ENCODE measurements at places on chromosomes 7 and 10. TPM values are rescaled to one million over a fixed set of nuclear protein-coding genes. Genes with fewer than 3 reads are reported as not detected.
A peak's percentile ranks its signal among the peaks of the same experiment; 100 is the strongest.

Gene FGFR2
- polyA plus RNA-seq: not detected

Gene PRXL2A
- 11.8 TPM for polyA plus RNA-seq

Gene EBLN1
- not detected for polyA plus RNA-seq

DNA sequence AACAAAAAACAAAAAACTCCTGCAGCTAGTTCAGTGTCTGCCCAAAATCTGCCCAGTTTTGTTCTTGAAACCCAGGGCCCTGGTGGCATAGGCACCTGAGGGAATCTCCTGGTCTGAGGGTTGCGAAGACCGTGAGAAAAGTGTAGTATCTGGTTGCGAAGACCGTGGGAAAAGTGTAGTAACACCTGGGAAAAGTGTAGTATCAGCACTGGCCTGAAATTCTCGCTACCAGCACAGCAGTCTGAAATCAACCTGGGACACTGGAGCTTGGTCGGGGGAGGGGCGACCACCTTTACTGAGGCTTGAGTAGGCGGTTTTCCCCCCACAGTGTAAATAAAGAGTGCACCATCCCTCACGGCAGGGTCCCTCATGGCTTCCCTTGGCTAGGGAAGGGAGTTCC is 82.5 kb upstream of the SP4 start:
- no peaks in the 10 kb centered on the region for H3K27me3 ChIP-seq
- no peaks in the 10 kb centered on the region for H3K36me3 ChIP-seq
- DNase-seq: peak; percentile 87

GRCh38 chr7:75694638-75695399 is 43.9 kb downstream of the HIP1 start:
- H3K4me1 ChIP-seq: peaks cover 2% of the 10 kb centered on the region
- no peak overlapping the region for H3K27ac ChIP-seq
- H3K36me3 ChIP-seq: no peaks in the 10 kb centered on the region
- H3K4me3 ChIP-seq: no peak overlapping the region

GRCh38 chr10:22243321-22243720 is 25.5 kb upstream of the EBLN1 start:
- no peak for DNase-seq
- H3K27me3 ChIP-seq: no peaks in the 10 kb centered on the region
- no peaks in the 10 kb centered on the region for H3K36me3 ChIP-seq
- no peak overlapping the region for H3K4me3 ChIP-seq
- no peaks in the 10 kb centered on the region for H3K4me1 ChIP-seq

DNA sequence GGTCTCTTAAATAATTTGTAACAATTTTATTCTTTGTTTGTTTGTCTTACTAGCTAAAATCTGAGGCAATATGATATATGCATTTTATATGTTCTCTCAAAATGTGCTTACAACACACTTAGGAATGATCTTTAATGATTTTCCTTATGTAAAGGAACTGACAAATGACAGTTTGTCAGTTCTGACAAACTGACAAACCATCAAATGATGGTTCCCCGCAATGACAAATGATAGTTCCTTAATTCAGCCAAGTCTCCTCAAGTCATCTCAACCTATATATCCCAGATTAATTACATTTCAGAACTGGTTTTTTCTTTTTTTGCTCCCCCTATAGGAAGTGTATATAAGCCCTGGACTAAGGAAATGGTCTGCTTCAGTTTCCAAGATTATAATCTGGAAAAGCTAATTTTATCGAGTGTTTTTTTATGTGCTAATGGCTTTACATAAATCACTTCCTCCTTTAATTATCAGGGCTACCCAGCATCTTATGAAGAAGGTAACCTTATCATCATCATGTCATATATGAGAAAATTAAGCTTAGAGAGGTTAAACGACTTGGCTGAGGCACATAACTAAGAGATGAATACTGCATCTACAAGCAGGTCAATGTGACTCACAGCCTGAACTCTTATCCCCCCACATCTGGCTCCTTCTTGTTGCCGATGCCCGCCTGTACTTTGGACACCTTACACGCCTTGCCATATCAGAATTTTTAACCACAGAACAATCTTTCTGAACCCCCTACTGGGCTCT is 75.1 kb downstream of the RELN start:
- no peaks in the 10 kb centered on the region for H3K4me1 ChIP-seq
- no peak for DNase-seq
- no peak overlapping the region for H3K4me3 ChIP-seq
- H3K27me3 ChIP-seq: no peaks in the 10 kb centered on the region
- H3K27ac ChIP-seq: no peak overlapping the region
- H3K36me3 ChIP-seq: no peaks in the 10 kb centered on the region

GRCh38 chr10:126059076-126059826 is 162.9 kb downstream of the FANK1 start:
- DNase-seq: no peak
- H3K4me3 ChIP-seq: no peak overlapping the region
- no peaks in the 10 kb centered on the region for H3K27me3 ChIP-seq
- no peaks in the 10 kb centered on the region for H3K4me1 ChIP-seq
- H3K36me3 ChIP-seq: no peaks in the 10 kb centered on the region
- no peak overlapping the region for H3K27ac ChIP-seq

GRCh38 chr7:54839575-54840213 is 80.7 kb upstream of the SEC61G start:
- no peaks in the 10 kb centered on the region for H3K27me3 ChIP-seq
- H3K4me1 ChIP-seq: no peaks in the 10 kb centered on the region
- H3K4me3 ChIP-seq: no peak overlapping the region

GRCh38 chr7:116672596-116673456 is 830 bp downstream of the MET start:
- H3K27me3 ChIP-seq: peaks cover 12% of the 10 kb centered on the region
- H3K4me1 ChIP-seq: 0 out of 2 replicates have a peak, but pooled peaks cover 3% of the 10 kb centered on the region
- H3K4me3 ChIP-seq: no peak overlapping the region
- no peaks in the 10 kb centered on the region for H3K36me3 ChIP-seq
- no peak overlapping the region for H3K27ac ChIP-seq

- H3K4me1 ChIP-seq: peaks cover 14% of the 10 kb centered on the region
- H3K27me3 ChIP-seq: no peaks in the 10 kb centered on the region
- H3K4me3 ChIP-seq: no peak overlapping the region
Measured at GRCh38 chr7:44094883-44095592, 9.1 kb upstream of the AEBP1 start.

GRCh38 chr10:113162960-113163359 is 212.9 kb downstream of the TCF7L2 start:
- H3K36me3 ChIP-seq: no peaks in the 10 kb centered on the region
- DNase-seq: no peak
- no peak overlapping the region for H3K27ac ChIP-seq
- no peaks in the 10 kb centered on the region for H3K4me1 ChIP-seq
- no peaks in the 10 kb centered on the region for H3K27me3 ChIP-seq

DNA sequence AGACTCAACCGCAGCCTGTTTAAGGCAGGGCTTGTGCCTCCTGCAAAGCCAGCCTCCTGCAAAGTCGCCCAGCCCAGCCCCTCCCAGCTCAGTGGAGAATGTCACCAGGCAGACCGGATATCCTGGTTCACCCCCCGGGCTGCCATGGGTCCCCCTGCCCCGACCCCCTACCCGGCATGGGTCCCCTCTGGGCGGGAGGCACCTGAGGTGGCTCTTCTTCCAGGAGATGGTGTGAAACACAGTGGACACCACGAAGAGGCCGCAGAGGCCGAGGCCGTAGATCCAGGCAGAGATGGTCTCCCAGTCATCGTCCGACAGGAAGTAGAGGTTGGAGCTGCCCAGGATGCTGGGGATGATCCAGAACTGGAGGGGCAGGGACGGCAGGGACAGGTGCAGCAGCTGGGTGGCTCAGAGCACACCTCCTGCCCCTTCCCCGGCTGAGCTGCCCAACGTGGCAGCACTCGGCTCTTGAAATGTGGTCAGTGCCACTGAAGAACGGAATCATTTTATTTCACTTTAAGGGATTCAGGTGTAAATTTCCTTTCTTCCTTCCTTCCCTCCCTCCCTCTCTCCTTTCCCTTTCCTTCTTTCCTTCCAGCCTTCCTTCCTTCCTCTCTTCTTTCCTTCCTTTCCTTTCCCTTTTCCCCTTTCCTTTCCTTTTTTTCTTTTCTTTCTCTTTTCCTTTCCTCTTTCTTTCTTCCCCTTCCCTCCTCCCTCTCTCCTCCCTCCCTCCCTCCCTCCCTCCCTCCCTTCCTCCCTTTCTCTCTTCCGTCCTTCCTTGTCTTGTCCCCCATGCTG is 36.7 kb upstream of the RADIL start:
- no peaks in the 10 kb centered on the region for H3K4me1 ChIP-seq
- H3K4me3 ChIP-seq: no peak overlapping the region
- no peak overlapping the region for H3K27ac ChIP-seq
- H3K27me3 ChIP-seq: no peaks in the 10 kb centered on the region
- H3K36me3 ChIP-seq: no peaks in the 10 kb centered on the region

DNA sequence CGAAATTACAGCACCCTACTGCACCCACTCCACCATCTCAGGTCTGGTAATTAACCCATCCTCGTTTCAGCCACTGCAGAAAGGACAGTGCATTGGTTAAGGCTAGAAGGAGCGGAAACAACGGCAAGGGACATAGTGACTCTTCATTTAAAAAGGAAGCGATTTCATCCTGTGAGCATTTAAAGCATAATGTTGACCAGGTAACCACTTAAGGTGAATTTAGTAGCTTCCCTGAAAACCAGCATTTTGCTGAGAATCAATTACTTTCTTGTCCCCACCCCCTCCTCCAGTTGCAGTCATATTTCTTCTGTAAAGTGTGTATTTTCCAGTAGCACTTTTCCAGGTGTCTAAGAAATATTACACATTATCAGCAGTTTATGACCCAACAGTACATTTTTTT is 821 bp upstream of the JAZF1 start:
- H3K4me3 ChIP-seq: no peak overlapping the region
- no peaks in the 10 kb centered on the region for H3K36me3 ChIP-seq
- no peak for DNase-seq

GRCh38 chr10:111290649-111291048 is 213.8 kb downstream of the ADRA2A start:
- no peak overlapping the region for H3K27ac ChIP-seq
- H3K4me3 ChIP-seq: no peak overlapping the region
- H3K4me1 ChIP-seq: no peaks in the 10 kb centered on the region

DNA sequence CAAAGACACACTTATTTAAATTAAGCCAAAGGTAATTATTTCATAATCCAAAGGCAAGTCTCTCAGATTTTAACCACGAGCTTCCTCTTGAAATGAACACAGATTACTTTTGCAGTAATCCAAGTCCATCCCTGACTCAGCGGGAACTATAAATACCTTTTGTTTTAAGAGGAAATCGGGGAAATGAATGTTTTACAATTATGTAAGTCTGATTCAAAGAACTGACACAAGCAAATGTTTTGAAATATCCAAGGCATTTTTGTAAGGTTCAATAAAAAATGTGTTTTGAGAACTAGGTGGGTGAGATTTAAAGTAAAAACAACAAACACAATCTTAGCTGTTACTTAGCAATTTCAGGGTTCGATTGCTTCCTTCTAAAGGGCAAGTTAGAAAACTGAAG is 179.8 kb upstream of the ASAH2 start:
- H3K36me3 ChIP-seq: no peaks in the 10 kb centered on the region
- DNase-seq: no peak
- H3K4me3 ChIP-seq: 0 out of 2 replicates have a peak overlapping the region, but pooled peaks have one; percentile 45
- H3K4me1 ChIP-seq: peaks cover 30% of the 10 kb centered on the region

GRCh38 chr7:104252409-104253134 is 44.8 kb upstream of the ORC5 start:
- no peak overlapping the region for H3K4me3 ChIP-seq
- H3K27ac ChIP-seq: no peak overlapping the region
- no peaks in the 10 kb centered on the region for H3K36me3 ChIP-seq
- no peak for DNase-seq

DNA sequence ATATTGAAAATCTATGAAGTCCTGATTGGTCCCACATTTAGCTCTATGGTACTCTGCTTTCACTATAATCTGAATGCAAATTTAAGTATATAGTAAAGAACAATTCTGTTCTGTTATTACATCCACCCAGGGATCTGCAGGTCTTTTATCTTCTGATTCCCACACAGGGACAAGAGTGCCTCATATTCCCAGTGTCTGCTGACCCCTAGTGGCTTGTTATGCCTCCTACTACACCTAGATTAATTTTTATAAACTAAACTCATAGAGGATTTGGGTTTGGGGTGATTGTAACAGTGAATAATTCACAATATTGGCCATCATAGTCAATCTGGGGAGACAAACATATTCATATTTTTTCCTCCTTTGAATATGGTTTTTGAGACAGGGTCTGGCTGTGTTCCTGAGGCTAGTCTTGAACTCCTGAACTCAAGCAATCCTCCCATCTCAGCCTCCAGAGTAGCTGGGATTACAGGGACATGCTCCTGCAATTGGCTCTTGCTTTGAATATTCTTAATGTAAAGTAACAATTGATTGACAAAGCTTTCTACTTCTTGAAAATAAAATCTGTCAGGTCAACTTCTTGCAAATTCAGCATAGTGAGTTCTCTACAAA is 282.1 kb downstream of the KCND2 start:
- no peaks in the 10 kb centered on the region for H3K36me3 ChIP-seq
- no peaks in the 10 kb centered on the region for H3K27me3 ChIP-seq
- DNase-seq: peak; percentile 45
- peaks cover 14% of the 10 kb centered on the region for H3K4me1 ChIP-seq
- no peak overlapping the region for H3K4me3 ChIP-seq
- no peak overlapping the region for H3K27ac ChIP-seq

DNA sequence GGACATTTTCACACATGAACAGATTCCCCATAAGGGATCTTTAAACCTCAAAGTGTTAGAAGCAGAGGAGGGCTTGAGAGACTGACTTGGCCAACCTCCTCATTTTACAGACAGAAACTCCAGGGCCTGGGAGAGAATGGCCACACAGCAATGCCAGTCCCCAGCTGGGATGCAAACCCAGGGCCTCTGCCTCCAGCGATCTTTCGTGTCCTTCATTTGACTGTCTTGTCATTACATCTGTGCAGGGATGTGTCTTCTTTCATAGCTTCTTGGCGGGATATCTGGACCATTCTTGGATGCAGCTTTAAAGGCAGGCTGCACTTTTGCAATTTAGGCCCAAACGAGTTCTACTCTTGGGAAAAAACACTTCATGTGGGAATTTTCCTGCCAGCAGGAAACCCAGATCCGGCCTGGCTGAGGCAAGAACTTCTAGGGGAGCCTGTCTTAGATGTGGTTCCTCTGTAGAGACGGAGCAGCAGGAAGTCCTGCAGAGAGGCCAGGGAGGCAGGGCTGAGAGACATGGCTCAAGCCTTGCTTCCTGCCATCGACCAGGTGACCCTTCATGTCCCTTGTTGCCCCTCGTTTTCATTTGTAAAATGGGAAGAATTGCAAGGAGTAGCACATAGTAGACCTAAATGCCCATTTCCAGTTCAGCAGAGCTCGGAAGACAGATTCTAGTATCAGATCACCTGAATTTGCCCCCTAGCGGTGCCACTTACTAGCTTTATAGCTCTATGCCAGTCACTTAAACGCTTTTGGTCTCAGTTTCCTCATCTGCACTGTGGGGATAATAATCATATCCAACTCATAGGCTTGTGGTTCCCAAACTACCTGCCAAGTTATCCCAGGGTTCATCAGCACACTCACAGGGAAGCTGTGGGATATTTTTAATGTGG is 43.9 kb upstream of the SLC29A3 start:
- DNase-seq: no peak
- no peak overlapping the region for H3K27ac ChIP-seq
- H3K4me1 ChIP-seq: no peaks in the 10 kb centered on the region
- no peaks in the 10 kb centered on the region for H3K27me3 ChIP-seq
- H3K4me3 ChIP-seq: no peak overlapping the region

Measured in GM12878 (cell line).